ENCODE measurements at places on chromosomes 2 and 18.

GRCh38 chr2:226661789-226662545 is 137.7 kb downstream of the IRS1 start:
- no peak for DNase-seq

DNA sequence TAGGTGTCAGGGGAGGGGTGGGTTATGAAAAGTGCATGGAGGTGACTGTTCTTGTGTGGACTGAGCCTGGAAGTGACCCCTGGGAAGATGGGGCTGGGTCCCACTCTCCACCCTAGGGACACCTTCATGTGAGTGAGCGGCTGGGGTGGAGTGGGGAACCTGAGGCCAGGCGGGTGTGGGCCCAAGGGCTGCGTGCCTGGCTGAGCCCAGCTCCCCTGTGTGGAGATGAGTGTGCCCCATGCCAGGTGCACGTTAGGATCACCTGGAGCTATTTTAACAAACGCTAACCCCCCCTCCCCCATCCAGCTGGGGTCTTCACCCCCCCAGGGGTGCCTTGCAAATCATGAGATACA is 26.5 kb downstream of the ZAP70 start:
- no peak for DNase-seq

GRCh38 chr18:9926977-9927376 is 13.2 kb downstream of the VAPA start:
- no peak for DNase-seq

DNA sequence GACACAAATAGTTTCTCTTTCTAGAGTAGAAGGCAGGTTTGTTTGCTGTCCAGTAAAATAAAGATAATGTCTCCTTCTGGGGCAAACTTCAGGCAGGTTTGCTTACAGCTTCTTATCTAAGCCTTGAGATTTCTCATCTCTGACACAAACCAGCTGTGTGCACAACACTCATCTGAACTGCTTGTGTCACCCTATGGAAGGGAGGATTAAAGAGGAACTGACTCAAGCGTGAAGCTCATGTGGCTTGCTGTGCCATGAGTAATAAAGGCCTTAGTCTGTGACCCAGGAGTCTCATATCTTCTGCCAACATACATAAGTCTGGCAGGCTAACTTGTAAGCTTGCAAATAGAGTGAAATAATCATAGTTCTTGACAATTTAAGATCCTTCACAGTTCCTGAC is 24.2 kb upstream of the CPO start:
- DNase-seq, result no peak

DNA sequence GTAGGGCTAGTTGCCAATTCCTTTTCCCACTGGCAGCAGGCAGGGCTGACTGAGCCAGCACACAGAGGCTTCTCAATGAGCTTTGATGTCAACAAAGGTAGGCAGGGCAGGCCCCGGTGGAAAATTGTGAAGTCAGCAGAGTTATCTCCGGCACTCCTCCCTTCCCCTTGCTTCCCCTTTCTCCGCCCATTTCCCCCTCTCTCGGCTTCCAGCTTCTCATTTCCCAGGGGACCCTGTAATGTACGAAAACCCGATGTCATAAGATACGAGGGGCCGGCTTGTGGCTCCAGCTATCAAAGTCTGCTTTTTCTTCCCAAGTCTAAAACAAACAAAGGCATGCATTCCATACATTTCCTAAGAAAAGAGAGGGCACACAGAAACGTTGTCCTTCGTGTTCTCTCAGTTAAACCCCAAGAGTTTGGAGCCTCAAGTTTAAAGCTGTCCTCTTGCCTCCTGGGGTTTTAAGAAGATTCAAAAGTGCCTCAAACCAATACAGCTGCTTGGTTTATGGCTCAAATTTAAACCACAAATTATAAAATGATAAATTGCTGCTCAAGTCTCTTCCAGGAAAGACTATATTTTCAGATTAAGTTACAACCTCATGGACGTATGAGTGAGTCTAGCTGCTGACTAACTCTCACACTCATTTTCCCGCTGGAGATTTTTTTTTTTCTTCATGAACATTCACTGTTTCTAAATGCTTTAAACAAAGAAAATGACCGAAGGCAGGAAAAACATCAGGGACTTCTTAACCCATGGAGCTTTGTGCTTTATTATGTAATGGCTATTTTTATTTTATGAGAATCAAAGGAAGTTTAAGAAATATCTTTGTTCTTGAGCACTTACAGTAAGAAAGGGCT is 27.2 kb upstream of the EML4 start:
- no peak for DNase-seq

- DNase-seq, result no peak
These were observed 89.4 kb downstream of the RNF152 start for GRCh38 chr18:61803393-61803792.

GRCh38 chr2:105545730-105546627 is 147.1 kb upstream of the FHL2 start:
- no peak for DNase-seq

DNA sequence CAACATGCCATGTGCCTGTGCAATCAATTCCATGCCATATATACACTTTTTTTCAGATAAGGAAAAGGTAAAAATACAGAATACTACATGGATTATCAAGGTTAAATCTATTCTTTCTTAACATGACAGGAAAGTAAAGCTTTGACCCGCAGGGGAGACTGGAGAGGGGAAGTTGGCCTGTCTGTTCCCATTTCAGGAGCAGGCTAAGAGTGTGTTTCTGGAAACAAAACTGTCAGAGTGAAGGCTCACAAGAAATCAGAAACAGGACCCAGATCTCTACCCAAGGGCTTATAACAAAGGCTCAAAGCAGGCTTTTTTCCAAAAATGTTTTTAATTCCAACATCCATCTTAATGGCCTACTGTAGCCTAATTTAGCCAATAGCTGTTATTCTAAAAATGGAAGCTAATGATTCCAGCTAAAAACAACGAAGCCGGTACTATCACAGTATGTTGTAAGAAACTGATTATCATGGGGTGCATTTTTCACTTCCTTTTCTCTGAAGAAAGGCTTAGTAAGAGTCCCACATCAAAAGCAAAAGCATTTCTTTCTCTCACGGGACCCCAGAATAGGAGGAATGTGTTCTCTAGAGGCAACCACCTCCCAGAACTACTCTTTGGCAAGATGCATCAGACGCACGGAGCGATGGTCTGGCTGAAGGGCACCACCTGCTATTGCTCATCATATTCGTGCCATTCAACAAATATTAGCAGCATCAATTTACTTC is 41.4 kb downstream of the FECH start:
- DNase-seq, result no peak

GRCh38 chr2:85659324-85659981 is 8.5 kb downstream of the SFTPB start:
- DNase-seq, result no peak

GRCh38 chr2:39558906-39559305 is 106.8 kb upstream of the TMEM178A start:
- no peak for DNase-seq
